ENCODE measurements at places on chromosomes 3 and 15.

GRCh38 chr3:113255854-113256615, 44.7 kb downstream of the BOC start:
- no peak for DNase-seq

- DNase-seq = no peak
Observed at GRCh38 chr15:35305946-35306345, 220.9 kb upstream of the NANOGP8 start.

- no peak for DNase-seq
Observed at GRCh38 chr3:61912158-61912557, 350.8 kb downstream of the PTPRG start.

DNA sequence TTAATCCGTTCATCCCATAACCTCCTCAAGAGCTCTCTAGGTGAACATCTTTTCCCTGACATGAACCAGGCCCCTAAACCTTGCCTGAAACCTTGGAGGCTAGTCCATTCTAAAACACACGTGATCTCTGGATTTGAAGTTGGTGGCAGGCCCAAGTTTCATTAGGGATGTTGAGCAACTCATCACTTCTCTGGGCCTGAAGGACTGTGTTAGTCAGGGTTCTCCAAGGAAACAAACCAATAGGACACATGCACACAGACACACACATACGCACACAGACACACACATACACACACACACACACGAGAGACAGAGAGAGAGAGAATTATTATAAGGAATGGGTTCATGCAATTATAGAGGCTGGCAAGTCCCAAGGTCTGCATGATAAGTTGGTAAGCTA, 31.9 kb downstream of the ACAN start:
- no peak for DNase-seq

- DNase-seq = no peak
Observed at GRCh38 chr3:72434296-72434695, 413.9 kb downstream of the SHQ1 start.

DNA sequence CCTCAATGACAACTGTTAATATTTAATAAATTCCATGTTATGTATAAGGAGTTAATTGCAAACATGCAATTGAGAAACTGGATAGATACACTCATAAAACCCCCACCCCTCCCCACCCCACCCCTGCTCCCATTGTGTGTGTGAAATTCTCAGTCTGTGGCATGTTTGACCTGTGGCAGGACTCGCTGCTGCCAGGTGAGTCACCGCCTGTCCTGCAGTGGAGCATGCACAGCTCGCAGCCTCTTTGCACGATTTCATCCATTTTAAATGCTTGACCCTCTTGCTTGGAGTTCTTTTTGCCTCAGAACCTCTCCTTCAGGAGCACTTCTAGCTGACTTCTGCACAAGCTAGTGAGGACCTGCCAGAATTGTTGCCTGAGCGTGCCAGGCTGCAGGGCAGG, 5.3 kb upstream of the APEH start:
- DNase-seq = no peak

DNA sequence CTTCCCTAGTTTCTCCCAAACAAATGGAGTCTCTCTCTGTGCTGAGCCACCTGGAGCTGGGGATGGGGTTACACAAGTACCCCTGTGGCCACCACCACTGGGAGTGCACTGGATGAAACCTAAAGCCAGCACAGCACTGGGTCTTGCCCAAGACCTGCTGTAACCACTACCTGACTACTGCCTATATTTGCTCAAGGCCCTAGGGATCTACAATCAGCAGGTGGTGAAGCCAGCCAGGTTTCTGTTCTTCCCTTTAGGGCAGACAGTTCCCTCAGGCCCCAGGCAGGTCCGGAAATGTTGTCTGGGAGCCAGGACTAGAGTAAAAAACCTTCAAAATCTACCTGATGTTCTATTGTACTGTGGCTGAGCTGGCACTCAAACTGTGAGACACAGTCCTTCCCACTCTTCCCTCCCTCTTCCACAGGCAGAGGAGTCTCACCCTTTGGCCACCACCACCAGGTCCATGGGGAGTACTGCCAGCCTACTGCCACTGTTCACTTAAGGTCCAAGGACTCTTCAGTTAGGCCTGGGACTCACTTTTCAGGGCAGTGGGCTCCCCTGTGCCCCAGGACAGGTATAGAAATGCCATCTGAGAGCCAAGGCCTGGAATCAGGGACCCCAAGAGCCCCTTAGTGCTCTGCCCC, 23.8 kb downstream of the C3orf20 start:
- no peak for DNase-seq

GRCh38 chr15:73921254-73921925, 4.9 kb upstream of the LOXL1 start:
- DNase-seq = no peak

DNA sequence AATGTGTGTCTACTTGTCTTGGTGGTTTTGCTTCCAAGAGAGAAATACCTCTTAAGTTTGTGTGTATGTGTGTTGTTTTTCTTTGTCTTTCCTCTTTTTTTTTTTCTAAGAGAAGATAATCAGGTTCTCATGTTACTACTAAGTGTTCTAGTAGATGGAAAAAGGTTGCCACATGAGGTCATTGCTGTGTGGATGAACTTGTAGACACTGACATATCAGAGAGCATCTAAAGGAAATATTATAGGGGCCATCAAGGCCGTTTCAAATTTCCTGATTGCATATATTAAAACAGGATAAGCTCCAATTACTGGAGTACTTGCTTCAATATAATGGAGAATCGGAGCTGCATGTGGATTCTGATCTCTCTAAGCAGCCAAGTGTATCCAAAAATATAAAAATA, 747.5 kb downstream of the NR2F2 start:
- no peak for DNase-seq

DNA sequence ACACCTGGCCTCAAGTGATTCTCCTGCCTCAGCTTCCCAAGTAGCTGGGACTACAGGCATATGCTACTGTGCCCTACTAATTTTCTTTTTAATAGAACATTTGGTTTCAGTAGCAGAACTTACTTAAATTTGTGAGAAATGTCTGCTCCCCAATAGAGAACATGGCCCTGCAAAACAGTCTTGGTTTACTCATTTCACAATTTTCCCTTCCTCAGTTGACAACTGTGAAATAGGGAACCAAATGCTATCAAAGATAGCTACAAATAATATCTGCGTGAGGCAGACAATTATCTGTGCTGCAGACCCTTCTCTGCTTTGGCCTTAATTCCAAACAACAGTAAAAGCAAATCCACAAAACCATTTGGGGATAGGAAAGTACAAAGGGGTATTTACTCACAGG, 22.6 kb downstream of the METTL6 start:
- no peak for DNase-seq

DNA sequence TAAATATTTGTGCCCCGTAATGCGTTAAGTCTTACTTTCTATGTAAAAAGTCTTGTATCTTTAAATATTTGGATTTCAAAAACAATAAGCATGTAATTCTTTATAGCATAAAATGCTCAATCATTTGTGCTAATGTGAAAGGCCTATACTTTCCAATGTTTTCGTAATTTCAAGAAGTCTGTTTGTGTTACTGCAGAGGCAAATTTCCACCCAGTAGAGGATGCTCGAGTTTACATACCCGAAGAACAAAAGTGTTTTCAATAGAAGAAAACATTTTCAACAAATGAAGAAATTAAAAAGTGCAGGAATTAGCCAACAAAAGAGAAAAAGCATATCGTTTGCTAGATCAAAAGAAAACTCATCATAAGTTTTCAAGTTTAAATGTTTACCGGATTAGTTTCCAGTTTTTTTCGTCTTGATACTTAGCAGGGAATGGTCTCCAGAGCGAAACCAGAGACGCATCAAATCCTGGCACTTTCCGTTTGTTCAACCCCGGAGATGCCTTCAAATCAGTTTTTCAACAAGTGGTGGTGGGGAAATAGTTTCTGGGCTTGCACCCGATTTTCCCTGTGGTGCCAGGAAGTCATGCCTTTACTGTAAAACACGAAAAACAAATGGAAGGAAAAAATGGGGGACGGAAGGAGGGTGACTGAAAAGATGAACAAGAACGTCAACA, 1.0 kb downstream of the CGGBP1 start:
- DNase-seq = no peak

GRCh38 chr3:127440384-127440783, 150.1 kb downstream of the TPRA1 start:
- DNase-seq = no peak

GRCh38 chr3:58173029-58173668, 37.6 kb downstream of the DNASE1L3 start:
- no peak for DNase-seq

DNA sequence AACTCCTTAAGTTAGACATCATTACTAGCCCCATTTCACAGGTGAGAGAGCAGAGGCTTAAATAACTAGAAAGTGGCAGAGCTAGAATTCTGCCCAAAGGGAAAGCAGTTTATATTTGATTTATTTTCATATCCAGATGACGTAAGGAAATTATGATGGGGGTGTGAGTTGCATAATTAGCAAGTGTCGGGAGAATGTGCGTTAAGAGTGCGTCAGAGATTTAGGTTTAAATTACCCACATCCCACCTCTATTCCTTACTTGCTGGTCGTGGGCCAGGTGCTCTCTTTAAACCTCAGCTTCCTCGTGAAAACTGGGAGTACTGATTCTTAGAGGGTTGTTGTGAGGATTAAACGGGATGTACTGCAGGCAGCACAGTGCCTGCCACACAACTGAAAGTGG, 32.3 kb downstream of the FSTL1 start:
- DNase-seq = no peak

DNA sequence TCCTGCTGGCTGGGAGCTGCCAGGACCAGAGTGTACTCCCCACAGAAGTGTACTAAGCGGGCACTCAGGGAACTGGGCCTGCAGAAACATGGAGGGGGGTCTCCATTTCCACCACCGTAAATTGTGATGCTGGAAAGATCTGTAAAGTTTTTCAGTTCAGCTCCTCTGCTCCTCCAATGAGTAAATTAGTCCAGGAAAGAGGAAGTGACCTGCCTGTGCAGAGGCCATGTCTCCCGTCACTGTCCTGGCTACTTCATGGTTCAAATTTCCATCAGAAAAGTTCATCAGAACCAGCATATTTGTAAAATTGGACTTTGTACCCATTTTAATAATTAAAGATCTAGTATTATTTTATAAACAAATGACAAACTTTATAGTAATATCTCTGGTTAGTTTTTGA, 226.7 kb upstream of the THBS1 start:
- no peak for DNase-seq

- DNase-seq = no peak
Observed at GRCh38 chr3:150074697-150075416, 104.2 kb upstream of the PFN2 start.

All from AG09319 (cell line).